Activated CD4-positive, alpha-beta T cell treated with anti-CD3 and anti-CD28 coated beads for 36 hours (primary cell): ENCODE measurements at places on chromosomes 7 and 10. TPM values are rescaled to one million over a fixed set of nuclear protein-coding genes. Genes with fewer than 3 reads are reported as not detected.

The SUFU gene
- 8.4 TPM for total RNA-seq

The VSTM4 gene
- total RNA-seq: 0.07 TPM

The GNAT3 gene
- not detected for total RNA-seq

The HOXA7 gene
- not detected for total RNA-seq

The TMEM213 gene
- not detected for total RNA-seq

The TDRD1 gene
- total RNA-seq: 0.21 TPM

The TCF7L2 gene
- 0.87 TPM for total RNA-seq

DNA sequence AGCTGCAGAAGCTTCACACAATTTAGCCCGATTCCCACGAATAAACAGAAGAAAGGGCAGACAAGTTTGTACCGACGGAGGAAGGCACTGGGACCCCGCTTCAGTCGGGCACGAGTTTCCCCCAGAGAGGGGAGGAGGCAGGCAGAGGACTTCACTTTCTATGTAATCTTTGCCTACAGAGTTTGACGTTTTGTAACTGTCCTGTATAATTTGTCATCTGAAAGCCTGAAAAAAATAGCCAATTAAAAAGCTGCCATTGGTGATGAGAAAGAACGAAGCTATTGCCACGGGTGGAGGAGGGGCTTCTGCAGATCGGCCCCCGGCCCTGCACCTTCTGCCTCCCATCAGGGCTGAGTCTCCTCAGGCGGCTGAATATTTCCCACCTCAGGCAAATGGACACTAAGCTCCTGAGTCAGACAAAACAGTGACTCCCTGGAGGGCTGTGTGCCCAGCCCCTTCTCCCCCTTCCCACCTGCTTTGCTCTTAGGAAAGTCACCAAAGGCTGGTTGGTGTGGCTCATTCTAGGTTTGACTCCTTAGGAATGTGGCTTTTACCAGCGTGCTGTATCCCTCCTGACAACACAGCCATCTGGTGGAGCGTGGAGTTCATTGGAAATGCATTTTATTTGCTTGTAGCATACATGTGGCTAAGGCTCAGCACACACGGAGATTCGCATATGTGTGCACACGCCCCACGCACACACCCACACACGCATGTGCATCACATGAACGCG, 117.4 kb downstream of the VIPR2 start:
- no peak for DNase-seq

- no peak for DNase-seq
Observed at GRCh38 chr10:3639546-3639945, 145.5 kb downstream of the KLF6 start.

- DNase-seq: no peak
Observed at GRCh38 chr7:92057375-92057774, 76.9 kb downstream of the CYP51A1 start.

GRCh38 chr10:127148066-127148932, 48.1 kb downstream of the INSYN2A start:
- DNase-seq: no peak

- DNase-seq: no peak
Observed at GRCh38 chr10:12111528-12111927, 17.9 kb upstream of the SEC61A2 start.

DNA sequence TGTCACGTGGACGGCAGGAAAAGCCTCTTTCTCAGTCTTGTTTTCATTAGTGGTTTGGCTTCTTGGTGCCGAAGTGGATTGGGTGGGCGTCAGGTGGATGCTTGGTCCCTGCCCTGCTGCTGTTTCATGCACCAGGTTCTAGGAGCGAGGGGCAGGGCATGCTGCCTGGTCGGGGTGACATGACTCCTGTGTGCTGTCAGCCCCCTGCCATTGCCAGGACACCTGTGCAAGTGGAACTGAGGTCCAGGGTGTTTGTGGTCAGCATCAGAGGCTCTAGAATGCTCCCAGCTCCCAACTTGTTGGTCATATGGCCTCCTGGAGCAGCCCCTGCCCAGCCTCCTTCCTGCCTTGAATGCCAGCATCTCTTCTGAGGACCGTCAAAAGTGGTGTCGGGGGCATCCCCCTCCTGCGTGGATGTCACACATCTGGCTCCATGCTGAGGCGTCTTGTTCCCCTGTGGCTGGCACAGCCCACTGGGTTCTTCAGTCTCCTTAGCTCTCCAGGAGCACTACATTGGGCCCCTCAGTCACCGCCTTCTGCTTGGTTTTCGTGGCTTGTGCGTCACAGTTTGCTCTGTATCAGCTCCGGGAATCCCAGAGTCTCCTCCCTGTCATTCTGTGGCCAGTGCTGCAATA, 24.8 kb downstream of the ADCY1 start:
- DNase-seq: no peak

- DNase-seq: no peak
Observed at GRCh38 chr7:149319376-149319775, 57.4 kb downstream of the ZNF783 start.

DNA sequence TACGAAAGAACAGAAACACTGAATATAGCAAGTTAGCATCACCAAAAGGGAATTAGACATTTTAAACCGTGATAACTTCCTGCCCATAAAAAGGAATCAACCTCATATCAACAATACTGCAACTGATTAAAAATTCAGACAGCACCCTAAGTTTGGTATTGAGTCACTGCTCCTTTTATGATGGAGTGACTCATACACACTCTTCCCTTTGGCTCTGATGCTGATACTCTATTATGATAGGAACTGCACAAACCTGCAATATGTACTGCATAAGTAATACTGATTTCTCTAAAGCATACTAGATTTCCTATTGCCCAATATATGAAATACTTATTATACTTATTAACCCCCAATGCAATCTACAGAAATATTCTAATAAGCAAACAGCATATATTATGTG, 118.7 kb downstream of the PARD3 start:
- DNase-seq: no peak

- no peak for DNase-seq
Observed at GRCh38 chr7:46368871-46369270, 447.8 kb upstream of the IGFBP3 start.

- peak; percentile 45 for DNase-seq
Observed at GRCh38 chr7:155371884-155372781, 74.5 kb downstream of the INSIG1 start.

GRCh38 chr7:155280446-155281397, 17.0 kb upstream of the INSIG1 start:
- peak; percentile 69 for DNase-seq

DNA sequence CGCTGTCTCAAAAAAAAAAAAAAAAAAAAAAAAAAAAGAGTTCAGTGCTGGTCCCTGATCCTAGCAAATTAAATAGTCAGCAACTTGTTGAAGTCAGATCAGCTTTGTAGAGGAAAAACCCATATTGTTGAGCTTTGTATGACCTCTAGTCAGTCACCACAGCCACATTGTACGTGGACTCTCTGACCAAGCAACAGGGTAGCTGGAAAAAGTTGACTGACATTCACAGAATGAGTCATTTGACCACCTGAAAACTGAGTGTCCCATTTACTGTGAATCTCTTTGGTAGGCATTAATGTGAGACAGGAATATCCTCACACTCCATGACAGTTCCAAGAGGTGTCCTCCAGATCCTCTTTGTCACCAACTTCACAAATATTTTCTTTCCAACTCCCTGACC, 371.1 kb downstream of the LRRTM3 start:
- DNase-seq: no peak

GRCh38 chr7:86708031-86708680, 64.4 kb downstream of the GRM3 start:
- no peak for DNase-seq

GRCh38 chr10:58806323-58806722, 293.7 kb downstream of the BICC1 start:
- no peak for DNase-seq

GRCh38 chr7:36448781-36449379, 59.2 kb downstream of the ANLN start:
- no peak for DNase-seq

DNA sequence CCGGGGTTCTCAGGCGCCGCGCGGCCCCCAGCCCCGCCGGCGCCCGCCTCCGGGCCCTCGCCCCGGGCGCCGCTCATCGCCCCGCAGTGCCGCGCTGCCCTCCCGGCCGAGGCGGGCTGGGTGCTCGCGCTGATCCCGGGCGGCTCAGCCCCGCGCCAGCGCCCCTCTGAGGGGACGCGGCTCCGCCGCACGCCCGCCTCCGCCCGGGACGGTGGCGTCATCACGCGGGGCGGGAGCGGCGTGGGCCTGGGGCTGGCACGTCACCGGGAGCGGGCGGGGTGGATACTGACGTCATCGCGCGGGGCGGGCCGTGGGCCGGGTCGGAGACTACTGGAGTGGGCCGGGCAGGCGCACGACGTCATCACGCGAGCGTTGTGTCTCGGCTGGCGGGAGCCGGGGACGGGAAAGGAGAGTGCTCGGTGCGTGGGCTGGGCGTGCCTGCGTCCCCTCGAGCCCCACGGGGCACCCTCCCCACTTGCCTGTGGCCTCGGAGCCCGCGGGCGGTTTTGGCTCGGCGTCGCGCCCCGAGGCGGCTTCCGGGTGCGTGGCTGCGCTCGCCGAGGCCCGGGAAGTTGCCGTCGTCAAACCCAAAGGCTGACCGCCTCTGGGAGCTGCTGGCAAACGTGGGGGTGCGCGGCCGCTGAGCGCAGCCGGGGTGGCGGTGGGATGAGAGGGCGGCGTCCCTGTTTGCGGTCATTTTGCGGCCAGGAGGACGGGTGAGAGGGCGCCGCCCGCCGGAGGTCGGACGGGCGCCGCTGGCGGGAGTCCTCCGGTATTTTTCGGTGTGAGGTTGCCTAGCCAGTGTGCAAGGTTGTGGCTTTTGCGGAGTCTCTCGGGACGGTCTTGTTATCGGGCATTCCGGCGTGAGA, at the start of gene ESYT2:
TSS of gene ESYT2 (minus strand) at position 168 of the 869 bp plus-strand sequence. CDS start at position 77, 91 bp downstream.
- peak; percentile 99 for DNase-seq

DNA sequence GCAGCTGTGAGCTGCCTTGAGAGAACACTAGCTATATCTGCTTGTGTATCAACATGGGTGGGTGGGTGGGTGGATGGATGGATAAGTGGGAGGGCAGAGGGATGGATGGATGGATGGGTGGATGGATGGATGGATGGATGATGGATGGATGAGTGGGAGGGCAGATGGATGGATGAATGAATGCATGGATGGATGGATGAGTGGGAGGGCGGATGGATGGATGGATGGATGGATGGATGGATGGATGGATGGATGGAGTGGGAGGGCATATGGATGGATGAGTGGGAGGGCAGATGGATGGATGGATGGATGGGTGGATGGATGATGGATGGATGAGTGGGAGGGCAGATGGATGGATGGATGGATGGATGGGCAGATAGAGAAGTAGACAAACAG, 76.1 kb downstream of the MKI67 start:
- DNase-seq: no peak

- DNase-seq: no peak
Observed at GRCh38 chr7:12524794-12525386, 45.6 kb upstream of the SCIN start.

DNA sequence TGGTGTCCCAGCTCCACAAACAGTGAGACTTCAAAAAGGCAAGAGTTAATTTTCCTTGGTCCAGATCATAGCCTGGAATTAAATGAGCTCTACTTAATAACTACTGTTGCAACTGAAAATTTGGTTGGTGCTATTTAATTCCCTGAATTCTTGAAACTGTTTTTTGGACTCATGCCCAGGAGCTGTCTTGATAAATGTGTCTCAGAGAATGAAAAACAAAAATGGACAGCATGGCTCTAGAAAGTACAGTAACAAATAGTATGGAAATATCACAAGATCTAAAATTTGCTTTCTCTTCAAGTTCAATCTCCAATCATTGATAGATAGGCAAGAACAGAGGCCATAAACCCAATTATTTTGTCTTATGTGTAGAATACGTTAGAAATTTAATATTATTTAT, 42.5 kb downstream of the CCDC71L start:
- no peak for DNase-seq

DNA sequence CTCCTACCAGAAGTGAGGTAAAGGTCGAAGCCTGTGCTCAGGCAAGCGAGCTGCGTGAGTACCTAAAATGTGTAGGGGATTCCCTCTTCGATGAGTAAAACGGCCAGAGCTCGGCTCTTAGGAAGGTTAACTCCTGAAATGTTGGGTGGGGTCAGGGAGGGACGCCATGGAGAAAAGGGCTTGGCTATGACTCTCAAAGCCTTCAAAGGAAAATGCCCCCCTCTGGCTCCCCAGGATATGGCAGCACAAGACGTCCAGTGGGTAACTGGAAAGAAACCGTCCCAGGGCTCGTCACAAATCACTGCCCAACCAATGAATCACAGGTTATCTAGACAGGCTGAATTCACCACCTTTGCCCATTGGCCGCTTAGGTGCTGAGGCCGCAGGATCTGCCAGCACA, 58.0 kb downstream of the CALML3 start:
- no peak for DNase-seq

GRCh38 chr10:70772627-70773026, 12.6 kb downstream of the TBATA start:
- no peak for DNase-seq

GRCh38 chr10:71394926-71395562, 1.7 kb upstream of the CDH23 start:
- DNase-seq: no peak

GRCh38 chr7:108232076-108232475, 101.9 kb upstream of the LAMB4 start:
- no peak for DNase-seq

- DNase-seq: peak; percentile 56
Observed at GRCh38 chr7:142478479-142479220, 220.8 kb upstream of the PRSS58 start.

DNA sequence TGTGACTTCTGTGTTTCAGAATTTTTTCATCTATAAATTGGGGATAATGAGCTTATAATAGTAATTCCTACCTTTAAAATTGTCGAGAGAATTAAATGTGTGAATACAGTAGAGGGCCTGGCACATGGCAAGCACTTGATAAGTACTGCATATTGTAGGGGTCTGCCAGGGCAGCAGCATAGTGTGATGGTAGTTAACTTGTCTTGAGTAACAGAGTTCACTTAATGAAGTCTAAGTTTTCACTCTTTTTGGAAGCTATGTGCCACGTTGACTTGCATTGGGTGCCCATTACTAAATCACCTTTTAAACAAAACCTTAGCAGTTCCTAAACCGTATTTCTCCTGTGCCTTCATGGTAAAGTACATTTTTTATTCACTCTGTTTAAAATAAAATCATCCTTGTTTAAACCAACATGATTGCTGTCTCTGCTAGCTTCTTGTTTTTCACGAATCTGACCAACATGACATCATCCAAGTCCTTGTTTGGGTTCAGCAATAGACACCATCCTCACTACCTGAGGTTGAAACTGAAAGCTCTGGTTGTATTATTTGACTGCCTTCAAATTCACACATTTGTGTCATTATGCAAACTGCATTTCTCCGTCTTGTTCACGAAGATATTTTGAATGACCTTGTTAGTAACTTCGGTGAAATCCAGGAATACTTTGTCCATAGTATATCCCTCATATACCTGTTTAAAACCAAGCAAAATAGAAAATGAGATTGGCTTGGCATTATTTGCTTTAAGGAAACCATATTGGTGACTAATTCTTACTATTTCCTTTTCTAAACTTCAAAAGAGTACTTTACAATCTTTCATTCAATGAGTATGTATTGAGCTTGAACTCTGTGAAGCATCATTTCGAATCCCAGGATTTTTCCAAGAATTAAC, 340.2 kb downstream of the SUGCT start:
- no peak for DNase-seq
